ENCODE measurements at places on chromosomes 11 and 22. TPM values are rescaled to one million over a fixed set of nuclear protein-coding genes. Genes with fewer than 3 reads are reported as not detected.

- no peak for DNase-seq
Measured at GRCh38 chr11:92297567-92298553, 73.2 kb downstream of the FAT3 start.

- DNase-seq = no peak
Measured at GRCh38 chr11:16382638-16383380, 26.5 kb upstream of the SOX6 start.

GRCh38 chr11:65215441-65216076, 33.8 kb downstream of the CAPN1 start:
- DNase-seq = no peak

GRCh38 chr22:21457023-21457787, 10.0 kb upstream of the TMEM191C start:
- DNase-seq = peak; percentile 81

GRCh38 chr11:37511425-37511933, 913.4 kb upstream of the RAG2 start:
- no peak for DNase-seq

The BTBD18 gene
- not detected for total RNA-seq

The RIMBP3C gene
- total RNA-seq = 0.90 TPM

Measured in Panc1 (cell line).